ENCODE measurements at places on chromosomes 16 and 17. TPM values are rescaled to one million over a fixed set of nuclear protein-coding genes. Genes with fewer than 3 reads are reported as not detected.

DNA sequence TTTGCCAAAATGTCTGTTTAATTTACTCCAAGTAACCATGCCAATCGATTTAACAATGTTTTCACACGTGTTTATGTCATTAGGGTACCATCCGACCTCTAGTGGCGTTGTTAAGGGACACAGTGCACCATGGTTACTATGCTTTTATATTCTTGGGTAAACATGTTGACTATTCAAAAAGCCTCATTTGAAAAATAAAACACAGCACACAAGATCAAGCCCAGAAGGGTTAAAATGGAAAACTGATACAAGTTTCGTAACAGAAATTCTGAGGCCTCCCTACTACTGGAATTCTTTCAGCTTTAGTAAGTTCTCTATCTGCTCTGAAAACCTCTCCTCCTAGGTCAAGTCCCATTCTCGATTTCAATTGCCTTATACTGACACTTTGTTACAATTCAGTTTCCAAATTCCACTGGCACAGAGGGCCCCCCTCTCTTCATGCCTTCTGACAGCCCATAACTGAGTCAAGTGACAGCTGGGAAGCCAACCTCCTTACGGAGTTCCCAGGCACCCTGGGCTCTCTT, 2.1 kb downstream of the CFAP20 start:
- DNase-seq = peak; percentile 87

- no peak for DNase-seq
These were observed 87.2 kb upstream of the CACNG5 start for GRCh38 chr17:66747578-66748275.

DNA sequence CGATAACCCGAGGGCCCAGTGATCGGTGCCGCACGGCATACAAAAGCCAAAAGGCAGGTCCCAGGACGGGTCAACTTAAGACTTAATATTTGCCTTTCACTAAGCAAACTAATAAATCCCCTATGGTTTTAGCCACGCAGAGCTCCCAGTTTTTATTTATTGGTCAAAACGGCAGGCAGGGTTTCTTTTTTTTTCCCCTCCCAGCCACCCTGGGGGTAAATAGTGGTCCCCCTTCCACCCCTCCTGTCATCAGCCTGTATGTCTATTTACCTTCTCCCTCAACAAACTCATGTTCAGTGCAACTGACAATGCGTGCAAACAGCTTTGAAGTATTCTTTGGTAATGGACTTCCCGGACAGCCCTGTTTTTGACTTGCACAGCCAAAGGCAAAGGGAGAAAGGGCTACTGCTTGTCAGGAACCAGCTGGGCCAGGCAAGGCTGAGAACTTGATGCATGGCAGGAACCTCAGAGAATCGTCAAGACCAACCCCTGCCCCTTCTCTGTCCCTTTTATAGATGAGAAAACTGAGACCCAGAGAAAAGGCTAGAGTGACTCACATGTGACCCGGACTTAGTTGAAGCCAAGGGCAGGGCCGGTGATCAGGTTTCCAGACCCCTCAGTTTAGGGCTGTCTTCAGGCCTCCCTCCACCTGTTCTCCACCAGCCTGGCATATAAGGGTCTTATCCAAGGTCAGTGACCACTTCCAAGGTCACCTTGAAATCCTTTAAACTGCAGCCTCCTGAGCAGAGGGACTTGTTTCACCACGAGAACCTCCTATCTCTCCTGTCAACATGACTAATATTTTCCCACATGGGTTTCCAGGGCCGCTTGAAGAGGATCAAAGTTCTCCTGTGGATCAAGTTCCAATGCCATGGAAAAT, 279.0 kb downstream of the SOX9 start:
- DNase-seq = no peak

- DNase-seq = no peak
These were observed 85.7 kb downstream of the CMIP start for GRCh38 chr16:81530296-81530721.

DNA sequence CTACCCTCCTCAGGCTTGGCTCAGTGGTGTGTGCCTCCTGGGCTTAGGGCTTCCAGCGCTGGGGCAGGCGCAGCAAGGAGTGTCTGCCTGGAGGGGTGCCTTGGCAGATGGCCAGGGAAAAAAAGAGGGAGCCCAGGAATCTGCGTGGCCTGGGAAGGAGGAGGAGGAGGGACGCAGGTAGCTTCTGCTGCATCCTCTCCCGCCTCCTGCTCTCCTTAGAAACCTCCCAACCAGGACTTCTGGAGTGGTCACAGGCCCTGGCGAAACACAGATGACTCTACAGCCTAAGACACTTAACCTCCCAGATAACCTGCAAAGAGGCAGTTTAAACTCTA, 7.3 kb upstream of the BCAR1 start:
- DNase-seq = no peak

- DNase-seq = no peak
These were observed 358.7 kb downstream of the HS3ST4 start for GRCh38 chr16:26050472-26050871.

DNA sequence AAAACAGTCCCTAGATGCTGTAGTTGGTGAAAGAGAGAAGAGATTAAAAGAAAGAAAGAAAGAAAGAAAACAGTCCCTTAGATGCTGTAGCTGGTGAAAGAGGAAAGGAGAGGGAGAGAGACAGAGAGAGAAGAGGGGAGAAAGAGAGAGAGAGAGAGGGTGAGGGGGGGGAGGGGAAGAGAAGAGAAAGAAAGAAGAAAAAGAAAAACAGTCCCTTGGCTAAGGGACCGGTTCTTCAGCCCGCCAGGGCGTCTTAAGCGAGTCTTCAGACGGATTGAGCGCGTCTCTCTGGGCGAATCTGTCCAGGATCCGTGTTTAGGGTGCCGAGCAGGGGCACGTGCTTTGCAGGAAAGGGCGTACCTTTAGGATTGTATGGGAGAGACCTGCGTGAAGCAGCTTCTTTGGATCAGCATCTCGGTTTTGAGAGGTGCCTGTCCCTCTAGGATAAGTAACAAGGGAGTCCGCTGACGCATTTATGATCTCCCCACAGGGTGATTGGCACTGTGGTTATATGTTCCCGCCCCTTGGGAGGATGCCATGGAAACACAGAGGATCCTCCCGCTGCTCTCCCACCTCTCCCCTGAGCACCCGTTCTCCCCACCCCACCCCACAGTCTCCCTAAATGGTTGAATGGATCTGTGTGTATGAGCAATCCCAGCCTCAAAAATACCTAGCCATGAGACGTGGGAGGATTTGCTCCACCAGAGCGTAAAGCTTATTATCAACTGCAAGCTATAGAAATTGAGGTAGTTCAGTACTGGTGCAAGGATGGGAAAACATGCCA, 16.7 kb downstream of the GNGT2 start:
- DNase-seq = peak; percentile 65

GRCh38 chr16:12627394-12627793, 176.3 kb downstream of the CPPED1 start:
- DNase-seq = peak; percentile 13

- no peak for DNase-seq
These were observed 129.6 kb upstream of the TNRC6C start for GRCh38 chr17:77828749-77829539.

DNA sequence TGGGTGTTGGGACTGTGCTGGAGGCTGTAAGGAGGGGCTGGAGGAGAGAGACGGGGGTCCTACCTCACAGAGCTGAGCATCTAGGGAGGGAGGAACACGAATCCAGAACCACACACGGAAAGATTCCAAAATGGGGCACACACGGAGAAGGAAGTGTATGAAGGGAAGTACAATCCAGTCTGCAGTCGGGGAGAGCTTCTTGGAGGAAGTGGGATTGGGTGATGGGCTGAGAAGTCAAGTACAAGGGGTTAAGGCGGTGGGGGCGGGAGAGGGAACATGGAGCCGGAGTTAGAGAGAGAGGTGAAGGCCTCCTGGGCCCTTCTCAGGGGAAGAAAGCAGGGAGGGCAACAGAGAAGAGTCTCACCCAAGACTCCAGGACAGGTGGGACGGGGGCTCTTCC, 107.5 kb upstream of the CREBBP start:
- no peak for DNase-seq

DNA sequence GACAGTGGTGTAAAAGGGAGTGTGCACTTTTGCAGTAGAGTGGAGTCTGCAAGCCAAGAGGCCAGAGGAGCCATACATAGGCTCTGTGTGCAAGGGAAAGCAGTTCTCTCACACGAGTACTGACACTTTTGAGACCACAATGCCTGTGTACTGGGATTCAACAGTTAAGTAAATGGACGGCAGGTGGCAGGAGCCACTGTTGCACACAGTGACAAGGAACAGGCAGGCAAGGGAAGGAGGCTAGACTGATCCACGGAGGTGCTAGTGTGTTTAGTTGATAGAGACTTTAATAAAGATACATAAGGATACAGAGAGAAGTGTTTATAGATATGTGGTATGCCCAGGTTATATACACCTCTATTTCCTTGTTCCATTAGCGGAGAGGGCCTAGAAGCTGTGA, 67.0 kb downstream of the MPRIP start:
- peak; percentile 12 for DNase-seq

DNA sequence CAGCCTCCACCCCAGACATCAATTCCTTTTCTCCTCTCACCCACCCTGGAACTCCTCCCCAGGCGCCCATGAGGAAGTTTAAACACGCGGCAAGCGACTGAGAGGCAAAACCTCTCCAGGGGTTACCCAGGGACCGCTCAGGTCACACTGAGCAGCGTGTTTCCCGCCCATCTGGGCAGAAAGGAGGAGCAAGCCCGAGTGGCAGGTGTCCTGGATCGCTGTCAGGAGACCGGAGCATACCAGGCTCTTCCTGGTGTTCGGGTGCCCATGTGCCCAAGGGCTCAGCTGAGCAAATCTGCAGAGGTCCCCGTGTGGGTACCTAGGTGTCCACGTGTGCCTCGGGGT, 491 bp downstream of the SLC25A19 start:
- no peak for DNase-seq

DNA sequence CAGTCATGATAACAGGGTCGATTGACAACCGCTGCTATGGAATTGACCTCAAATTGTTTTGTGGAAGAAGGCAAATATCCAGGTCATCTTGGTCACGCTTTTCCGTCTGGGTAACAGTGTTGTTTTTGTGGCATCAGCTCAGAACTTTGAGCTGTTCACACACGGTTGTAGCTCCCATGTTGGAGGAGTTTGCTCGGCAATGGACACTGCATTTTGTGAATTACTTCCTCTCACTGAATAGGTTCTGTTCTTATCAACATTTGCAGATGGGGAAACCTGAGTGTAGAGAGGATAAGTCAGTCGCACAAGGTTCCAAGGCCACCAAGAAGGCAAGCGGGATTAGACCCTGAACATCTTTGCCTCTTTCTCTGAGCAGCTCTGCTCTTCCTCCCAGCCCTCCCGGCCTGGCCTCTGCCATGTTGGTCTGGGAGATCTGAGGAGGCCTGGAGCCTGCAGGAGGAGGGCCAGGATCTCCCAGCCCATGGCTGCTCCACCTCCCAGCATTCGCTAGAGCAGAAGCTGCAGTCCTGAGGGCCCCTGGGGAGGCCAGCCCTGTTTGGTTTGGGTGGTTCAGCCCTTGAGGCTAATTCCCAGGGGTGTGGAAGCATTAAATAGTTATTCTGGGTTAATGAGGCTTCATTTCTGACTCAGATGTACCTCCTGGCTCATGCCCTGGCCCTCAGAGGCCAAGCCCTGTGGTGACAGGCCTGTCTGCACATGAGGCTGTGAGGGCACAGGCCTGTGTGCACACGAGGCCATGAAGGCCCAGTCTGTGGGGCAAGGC, 154.1 kb upstream of the PLCG2 start:
- DNase-seq = peak; percentile 72

- peak; percentile 41 for DNase-seq
These were observed 38.6 kb upstream of the SLFN13 start for GRCh38 chr17:35486920-35487732.

GRCh38 chr17:78438694-78439325, 60.4 kb downstream of the PGS1 start:
- peak; percentile 55 for DNase-seq

- DNase-seq = peak; percentile 46
These were observed 47.0 kb downstream of the MYO18A start for GRCh38 chr17:29133121-29133713.

The TNFRSF17 gene
- not detected for total RNA-seq

The PRM3 gene
- not detected for total RNA-seq

The FAM83G gene
- 15.1 TPM for total RNA-seq

The HOXB5 gene
- 0.17 TPM for total RNA-seq

The SRR gene
- total RNA-seq = 12.2 TPM

The EFCAB5 gene
- 0.70 TPM for total RNA-seq

The WFIKKN1 gene
- total RNA-seq = 0.17 TPM

The YBX2 gene
- 0.17 TPM for total RNA-seq

The PGAP3 gene
- total RNA-seq = 4.0 TPM

The DPEP3 gene
- not detected for total RNA-seq

The BRICD5 gene
- total RNA-seq = 4.4 TPM

Data from dermis blood vessel endothelial cell (primary cell).